ENCODE measurements at places on chromosomes 2 and 18. TPM values are rescaled to one million over a fixed set of nuclear protein-coding genes. Genes with fewer than 3 reads are reported as not detected.

- DNase-seq, result no peak
Observed at GRCh38 chr2:174577967-174578589, 19.5 kb downstream of the WIPF1 start.

DNA sequence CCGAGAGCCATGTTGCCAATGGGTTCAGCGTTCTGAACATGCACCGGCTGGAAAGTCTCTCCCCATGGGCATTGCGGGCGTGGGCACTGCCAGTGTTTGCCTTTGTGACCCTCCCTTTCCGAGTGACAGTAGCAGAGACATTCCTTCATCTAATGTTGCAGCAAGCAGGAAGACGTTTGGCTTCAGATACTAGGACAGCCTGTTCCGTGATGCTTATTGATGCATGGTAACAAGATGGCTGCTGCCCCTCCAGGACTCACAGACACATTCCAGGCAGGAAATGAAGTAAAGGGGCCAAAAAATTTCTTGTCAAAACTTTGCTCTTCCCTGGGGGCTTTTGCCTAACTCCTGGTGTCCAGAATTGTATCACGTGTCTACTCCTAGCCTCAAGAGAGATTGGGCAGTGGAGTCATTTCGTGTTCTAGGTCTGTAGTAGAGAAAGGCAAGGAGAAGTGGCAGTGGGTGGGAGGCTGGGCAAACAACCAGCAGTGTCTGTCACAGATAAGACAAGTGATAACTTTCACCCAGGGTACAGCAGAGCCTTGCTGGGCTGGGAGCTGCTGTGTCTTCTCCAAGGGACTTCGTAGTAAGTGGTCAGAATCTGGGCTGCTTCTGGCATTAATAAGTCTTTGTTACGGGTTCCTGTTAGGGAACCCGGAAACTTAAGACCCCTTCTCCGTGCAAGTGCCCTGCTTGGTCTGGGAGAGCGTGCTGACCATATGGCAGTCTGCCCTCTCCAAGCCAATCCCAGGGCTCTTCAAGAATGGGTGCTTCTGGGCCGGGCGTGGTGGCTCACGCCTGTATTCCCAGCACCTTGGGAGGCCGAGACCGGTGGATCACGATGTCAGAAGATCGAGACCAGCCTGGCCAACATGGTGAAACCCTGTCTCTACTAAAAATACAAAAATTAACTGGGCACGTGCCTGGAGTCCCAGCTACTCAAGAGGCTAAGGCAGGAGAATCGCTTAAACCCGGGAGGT is 93.5 kb downstream of the TFCP2L1 start:
- DNase-seq, result no peak

The CAVIN2 gene
- total RNA-seq, result 3.3 TPM

The SCYGR4 gene
- not detected for total RNA-seq

- DNase-seq, result no peak
Observed at GRCh38 chr18:73462092-73462491, 594.3 kb upstream of the NETO1 start.

The NEUROD1 gene
- total RNA-seq, result 4.9 TPM

GRCh38 chr2:174235680-174236079 is 12.7 kb downstream of the OLA1 start:
- DNase-seq, result no peak

The POMC gene
- total RNA-seq, result 1.2 TPM

- no peak for DNase-seq
Observed at GRCh38 chr2:166406374-166406773, 30.6 kb upstream of the SCN9A start.

DNA sequence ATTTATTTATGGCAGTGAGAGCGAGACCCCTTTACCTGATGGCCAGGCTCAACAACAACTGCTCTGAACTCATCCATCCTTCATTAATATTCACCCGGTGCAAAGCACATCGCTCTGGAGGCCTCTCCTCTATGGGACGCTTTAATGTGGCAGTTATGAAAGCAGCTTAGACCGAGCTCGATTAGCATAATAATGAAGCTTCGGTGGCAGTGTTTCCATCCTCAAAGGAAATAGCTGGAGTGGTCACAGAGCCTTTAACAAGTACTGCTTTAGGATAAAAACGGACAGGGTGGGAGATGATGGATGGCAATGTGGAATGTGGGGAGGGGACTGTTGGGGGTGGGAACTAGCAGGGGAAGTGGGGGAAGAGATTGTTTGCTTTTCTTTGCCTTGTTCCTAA is 243.9 kb downstream of the SLC4A3 start:
- DNase-seq, result no peak

- DNase-seq, result peak; percentile 21
Observed at GRCh38 chr2:47403609-47404193, 745 bp downstream of the MSH2 start.

The ANKRD62 gene
- not detected for total RNA-seq

- DNase-seq, result no peak
Observed at GRCh38 chr2:160293391-160294091, 93.5 kb upstream of the ITGB6 start.
